ENCODE measurements at places on chromosomes 11 and 22.

- no peak for DNase-seq
These were observed 7.0 kb upstream of the SH3BP1 start for GRCh38 chr22:37632174-37633088.

GRCh38 chr22:48098243-48098920 is 1335.9 kb downstream of the TBC1D22A start:
- no peak for DNase-seq

GRCh38 chr22:20083157-20083890 is 3.3 kb downstream of the DGCR8 start:
- DNase-seq: no peak

DNA sequence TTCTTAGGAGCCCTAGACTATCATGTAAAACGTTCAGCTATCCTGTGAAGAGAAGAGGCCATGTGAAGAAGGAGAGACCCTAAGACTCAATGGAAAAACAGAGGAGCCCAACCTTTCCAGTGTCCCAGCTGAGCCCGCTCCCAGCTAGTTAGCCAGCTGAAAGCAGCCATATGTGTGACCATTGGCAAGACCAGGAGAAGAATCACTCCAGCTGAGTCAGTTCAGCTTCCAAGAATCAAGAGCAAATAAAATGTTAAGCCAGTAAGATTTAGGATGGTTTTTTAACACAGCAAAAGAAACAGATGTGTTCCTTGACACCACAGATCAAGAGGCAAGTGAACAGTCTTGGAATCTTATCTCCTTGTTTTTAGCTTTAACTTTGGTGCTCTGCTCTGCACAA is 108.0 kb downstream of the CCDC81 start:
- DNase-seq: no peak

DNA sequence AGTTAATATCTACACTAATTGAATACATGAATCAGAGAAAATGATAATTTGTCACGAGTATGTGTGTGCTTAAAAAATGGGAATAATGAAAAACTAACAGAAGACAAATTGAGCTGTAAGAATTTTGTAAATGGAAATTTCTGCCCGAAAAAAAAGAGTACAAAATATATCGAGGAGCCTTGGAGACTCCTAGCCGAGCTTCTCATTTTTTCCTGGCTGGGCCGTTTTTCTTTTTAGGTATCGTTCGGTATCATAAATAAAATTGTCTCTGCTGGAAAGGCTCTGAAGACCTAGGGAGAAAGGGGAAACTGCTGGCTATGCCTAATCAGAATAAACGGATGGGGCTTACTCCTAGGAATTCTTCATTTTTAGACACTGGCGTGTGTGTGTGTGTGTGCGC is 227.2 kb upstream of the RAG2 start:
- DNase-seq: no peak

GRCh38 chr11:3837793-3838192 is 3.0 kb downstream of the RHOG start:
- no peak for DNase-seq

DNA sequence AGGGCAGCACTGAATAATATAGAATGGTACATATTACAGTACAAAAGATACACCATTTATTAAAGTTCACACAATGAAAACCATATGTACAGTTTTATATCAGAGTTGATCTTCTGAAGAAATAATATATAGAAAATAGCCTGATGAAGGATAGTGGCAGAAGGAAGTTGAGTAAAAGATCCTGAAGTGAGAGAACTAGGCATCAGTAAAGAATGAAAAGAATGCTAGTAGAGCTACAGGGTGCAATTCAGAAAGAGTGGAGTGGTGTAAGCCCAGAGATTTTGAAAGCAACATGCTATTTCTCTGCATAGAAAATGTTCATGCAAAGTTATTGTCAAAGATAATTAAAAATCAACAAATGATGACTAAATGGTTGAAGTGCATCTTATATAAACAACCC is 1552.7 kb upstream of the TENM4 start:
- DNase-seq: peak; percentile 61

DNA sequence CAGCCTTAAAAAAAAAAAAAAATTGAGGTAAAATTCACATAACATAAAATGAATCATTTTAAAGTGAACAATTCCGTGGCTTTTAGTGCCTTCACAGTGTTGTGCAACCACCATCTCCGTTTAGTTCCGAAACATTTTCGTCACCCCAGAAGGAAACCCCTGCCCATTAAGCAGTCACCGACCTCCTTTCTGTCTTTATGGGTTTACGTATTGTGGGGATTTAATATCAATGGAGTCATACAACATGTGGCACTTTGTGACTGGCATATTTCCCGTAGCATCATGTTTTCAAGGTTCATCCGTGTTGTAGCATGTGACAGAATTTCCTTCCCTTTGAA is 65.5 kb downstream of the BCR start:
- DNase-seq: peak; percentile 26

DNA sequence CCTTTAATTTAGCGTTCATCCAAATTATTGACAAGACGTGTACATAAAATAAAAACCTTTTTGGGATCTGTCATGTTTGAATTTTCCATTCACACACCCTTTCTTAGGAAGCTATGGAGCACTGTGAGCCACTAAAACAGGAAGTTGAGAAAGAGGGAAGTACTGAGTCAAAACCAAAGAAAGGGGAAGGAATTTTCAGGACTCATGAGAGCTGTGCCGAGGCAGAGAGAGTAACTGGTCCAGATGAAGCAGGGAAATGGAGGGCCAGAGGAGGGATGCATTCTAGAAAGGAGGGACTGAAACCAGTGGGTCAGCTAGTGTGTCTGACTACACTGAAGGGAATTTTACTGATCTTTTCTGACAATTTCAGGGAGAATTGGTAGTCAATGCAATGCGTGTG is 24.9 kb downstream of the APLP2 start:
- no peak for DNase-seq

DNA sequence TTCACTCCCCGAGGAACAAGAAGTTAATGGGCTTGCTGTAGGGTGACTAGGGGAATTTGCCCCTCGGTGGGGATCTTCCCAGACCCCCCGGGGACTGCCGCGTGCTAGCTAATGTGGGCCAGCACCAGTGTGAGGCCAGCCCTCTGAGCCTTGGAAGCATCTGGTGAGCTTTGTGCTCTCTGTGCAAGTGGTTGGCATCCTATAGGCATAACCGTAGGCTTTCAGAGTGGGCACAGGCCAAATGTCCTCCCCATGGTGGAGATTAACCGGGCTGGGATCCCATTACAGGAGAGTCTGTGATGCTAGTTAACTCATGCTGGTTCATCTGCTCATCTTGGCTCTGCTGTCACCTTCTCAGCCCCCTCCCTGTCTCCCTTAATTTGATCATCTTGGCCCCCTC is 125.7 kb downstream of the TRIM29 start:
- no peak for DNase-seq

DNA sequence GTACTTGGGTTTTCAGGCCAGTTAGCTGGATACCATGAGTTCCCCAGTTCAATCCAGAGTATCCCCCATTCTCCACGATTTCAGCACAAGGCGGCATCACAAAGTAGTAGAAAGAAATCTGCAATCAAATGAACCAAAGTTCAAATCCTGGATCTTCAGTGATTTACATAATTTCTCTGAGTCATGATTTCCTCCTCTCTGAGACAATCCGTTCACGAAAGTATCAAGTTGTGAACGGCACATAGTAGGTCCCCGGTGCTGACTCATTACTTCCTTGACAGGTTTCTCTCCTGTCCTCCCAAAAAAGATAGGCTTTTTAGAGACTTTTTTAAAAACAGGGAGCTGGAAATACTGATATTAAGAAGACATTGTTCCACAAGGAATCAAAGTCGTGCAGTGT is 69.1 kb upstream of the AKIP1 start:
- DNase-seq: peak; percentile 39

DNA sequence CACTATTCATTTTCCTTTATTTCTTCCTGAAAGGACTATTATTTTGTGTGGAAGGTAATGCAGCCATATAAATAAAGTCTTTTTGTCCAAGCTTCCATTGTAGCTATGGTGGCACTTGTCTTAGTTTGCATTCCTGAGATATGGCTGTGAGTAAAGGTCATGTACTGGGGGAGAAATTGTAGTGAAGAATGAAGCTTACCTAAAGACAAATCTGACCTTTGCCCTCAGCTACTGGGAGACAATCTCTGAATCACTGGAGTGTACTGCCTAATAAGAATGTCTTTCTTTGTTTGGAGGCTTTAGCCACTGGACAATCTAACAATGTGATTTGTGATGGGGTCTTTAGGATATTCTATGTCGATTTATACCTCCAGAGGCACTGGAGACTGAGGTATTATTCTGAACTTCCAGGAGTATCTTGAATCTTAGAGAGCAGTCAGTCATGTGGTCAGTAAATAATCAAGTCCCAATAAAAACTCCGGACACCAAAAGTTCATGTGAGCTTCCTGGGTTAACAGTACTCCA is 39.7 kb upstream of the OR5AK2 start:
- no peak for DNase-seq

DNA sequence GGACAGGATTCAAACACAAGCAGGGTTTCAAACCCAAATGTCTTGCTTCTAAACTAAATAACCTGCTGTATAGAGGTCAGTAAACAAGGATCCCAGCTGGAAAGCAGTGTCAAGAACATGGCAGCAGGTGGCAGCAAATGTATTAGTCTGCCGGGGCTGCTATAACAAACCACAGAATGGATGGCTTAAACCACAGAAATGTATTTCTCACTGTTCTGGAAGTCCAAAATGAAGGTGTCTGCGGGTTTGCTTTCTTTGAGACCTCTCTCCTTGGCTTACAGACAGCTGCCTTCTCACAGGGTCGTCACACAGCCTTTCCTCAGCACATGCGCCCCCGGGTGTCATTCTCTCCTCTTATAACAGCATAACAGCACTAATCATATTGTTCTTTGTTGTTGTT is 65.1 kb upstream of the LRRC55 start:
- DNase-seq: peak; percentile 70

DNA sequence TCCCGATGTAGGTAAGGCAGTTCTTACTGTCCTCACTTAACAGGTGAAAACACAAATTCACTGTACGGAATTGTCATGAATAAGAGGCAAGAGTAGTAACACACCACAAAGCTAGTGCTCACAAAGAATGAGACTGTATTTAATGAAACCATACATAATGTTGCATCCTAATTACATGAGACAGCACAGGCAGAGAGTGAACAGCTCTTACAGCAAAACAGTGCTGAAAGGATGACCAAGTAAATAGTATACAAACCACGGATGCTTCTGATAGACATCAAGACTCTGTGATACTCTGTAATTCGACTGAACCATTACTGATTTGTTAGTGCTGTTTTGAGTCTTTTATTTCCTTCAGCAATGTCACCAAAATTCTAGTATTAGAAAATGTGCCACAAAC is 282.3 kb downstream of the TTC28 start:
- DNase-seq: peak; percentile 10

DNA sequence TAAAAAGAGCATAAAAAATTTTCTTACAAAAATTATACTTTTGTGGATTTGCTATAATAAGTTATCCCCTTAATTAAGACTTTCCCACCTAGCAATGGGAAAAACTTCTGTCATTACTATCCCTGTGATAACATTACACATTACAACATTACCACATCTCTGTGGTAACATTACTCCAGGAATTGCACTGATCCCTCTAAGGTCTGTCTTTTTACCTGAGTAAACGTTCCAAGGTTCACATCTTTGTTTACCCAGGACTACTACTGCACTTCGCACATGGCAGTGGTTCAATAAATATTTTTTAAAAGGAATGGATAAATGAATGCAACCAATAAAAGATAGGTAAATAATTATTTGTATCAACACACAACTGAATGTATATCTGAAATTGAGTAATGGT is 92.4 kb upstream of the NOX4 start:
- DNase-seq: no peak

- peak; percentile 67 for DNase-seq
These were observed 65.5 kb downstream of the ME3 start for GRCh38 chr11:86606836-86607481.

- DNase-seq: no peak
These were observed 5.4 kb upstream of the IPO7 start for GRCh38 chr11:9379041-9379440.
